ENCODE measurements at places on chromosomes 2 and 18.

DNA sequence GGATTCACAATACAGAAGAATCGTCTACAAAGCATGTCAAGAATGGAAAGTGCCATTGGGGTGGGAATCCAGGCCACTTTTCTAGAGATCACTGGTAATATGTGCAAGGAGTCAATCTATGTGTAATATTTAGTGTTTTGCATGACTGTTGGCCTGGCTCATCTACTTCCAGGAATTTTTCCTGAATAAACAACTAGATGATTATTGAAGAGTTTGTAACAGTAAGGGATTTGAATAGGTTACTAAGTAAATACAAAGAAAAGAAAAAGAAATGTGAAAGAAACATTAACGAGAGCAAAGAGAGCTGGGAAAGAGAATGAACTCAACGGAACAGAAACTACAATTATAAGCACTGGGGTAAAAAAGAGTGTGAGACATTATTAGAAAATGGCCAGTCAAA, 406.0 kb downstream of the TGIF1 start:
- no peak for DNase-seq

DNA sequence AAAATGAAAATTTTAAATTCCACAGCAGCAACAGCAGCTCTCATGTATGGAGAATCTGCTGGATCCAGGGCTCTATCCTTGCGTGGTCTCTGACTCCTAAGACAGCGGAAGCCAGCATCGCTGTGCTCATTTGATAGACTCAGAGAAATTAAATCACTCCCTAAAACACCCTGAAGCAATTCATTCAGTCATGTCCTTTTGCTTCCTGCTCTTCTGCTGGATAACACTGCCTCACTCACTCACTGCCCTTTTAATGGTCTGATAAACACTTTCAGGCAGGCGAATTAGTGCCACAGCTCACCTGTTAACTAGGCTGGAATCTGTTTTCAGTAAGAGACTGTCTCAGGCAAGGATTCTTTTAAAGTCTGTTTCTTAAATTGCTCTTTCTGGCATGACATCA, 10.0 kb downstream of the WIPF1 start:
- DNase-seq: no peak

DNA sequence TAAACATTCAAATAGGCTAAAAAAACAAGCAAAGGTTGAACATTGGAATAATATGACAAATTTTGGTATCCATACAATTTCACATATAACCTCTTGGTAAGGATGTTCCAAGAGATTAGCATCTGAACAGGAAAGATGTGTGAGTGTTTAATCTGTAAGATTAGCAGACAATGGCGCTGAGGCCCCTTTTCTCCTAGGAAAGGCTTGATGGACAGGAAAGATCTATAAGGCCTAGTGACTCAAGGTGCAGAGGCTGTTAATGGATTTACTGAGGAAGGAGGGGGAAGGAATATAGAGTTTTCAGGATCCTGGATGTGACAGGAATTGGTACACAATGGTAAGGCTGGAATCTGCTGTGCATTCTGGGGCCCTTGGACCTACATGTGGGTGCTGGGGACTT, 48.1 kb upstream of the SMAD2 start:
- no peak for DNase-seq

DNA sequence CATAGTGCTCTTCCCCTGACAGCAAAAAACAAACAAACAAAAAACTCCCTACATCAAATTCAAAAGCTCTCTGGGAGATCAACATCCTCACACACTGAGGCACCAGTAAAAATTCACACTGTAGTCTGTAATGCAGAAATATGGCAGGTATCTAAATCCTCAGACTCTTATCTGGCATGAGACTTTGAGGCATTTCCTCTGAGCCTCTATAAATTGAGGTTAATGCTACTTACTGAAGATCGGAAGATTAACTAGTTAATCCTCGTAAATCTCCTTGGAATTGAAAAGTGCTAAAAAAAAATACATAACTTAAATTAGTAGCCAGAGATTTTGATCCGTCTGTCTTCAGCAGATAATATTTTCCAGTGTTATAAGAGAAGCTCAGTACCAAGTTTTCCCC, 65.0 kb downstream of the AP1S3 start:
- DNase-seq: no peak

DNA sequence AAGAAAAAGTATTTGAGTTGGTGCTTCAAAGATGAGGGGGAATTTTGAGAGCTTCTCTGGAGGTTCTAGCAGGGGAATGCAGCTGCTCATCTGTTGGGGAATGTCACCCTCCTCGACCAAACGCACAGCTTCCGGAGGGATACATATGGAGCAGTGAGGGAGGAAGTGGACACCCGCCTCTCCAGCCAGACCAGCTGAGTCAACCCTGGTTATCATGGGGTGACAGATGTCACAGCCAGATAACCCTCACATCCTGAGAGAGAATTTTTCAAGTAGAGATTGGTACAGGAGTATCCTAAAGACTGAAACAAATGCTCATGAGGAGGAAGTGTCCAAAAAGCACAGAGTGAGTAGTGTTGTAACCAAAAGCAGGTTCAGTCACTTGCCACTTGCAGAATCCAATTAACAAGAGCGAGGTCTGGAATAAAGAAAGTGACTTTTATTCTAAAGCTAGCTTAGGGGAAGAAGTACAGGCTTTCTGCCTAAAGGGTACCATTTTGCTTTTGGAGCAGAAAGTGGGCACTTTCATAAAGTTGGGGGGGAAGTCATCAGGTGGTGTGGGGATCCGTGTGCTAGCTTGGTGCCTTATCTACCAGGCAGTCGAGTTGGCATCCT, 395.2 kb downstream of the RAD51AP2 start:
- no peak for DNase-seq

DNA sequence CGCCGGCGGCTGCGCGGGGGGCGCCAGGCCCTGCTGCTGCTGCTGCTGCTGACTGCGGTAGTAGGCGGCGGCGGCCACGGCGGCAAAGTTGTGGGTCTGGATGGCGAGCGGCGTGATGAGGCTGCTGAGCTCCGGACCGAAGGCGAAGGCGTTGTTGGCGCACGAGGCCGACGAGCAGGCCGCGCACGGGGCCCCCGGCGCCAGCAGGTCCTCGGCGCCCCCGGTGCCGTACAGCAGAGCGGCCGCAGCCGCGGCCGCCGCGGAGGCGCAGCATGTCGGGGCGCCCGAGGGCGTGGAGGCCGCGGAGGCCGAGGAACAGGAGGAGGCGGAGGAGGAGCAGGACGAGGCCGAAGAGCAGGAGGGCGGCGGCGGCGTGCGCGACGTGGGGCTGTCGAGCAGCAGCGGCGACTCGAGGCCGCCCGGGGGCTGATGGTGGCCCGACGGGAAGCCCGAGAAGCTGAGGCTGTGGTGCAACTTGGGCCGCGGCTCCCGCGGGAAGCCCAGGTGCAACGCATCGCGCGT, 1.8 kb downstream of the ZFP36L2 start:
- peak; percentile 81 for DNase-seq

GRCh38 chr18:49967636-49968313, 154.4 kb upstream of the ACAA2 start:
- no peak for DNase-seq
